Stromal cell of bone marrow (primary cell): ENCODE measurements at places on chromosomes 3 and 15.

GRCh38 chr3:43866529-43867353 lies 176.0 kb downstream of the ABHD5 start:
- peak; percentile 69 for DNase-seq

DNA sequence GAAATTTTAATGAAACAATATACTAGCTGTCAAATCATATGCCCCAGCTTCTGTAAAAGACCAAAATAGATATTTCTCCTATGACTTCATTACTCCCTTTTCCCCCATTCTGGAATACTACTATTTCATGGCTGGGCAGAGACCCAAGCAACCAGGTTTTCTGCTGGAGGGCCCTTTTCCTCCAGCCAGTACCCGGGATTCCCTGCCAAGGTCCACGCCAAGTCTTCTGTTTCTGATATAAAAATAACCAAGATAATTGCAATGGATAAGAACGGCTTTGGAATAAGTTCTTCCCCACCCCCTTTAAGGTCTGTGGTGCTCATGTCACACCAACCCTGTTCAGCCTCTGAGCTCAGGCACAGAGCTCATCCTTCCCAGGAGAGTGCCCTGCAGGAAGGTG lies 17.2 kb upstream of the NMNAT3 start:
- DNase-seq = no peak

DNA sequence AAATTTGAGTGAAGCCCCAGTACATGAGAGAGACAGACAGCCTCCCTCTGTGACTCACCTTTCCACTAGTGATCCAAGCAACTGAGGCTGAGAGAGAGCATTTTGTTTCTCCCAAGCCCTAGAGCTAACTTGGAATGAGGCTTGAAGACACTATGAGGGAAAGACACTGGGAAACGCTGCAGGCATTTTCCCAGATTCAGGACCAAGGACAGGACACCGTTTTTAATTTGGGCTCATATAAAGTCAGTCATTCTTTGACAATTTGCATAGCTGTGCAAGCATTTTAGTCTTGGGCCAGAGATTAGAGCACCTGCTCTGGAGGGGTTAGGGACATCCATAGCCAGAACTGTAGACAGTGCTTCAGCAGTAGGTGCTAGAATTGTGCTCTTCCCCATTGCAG lies 249.0 kb downstream of the AGBL1 start:
- no peak for DNase-seq

DNA sequence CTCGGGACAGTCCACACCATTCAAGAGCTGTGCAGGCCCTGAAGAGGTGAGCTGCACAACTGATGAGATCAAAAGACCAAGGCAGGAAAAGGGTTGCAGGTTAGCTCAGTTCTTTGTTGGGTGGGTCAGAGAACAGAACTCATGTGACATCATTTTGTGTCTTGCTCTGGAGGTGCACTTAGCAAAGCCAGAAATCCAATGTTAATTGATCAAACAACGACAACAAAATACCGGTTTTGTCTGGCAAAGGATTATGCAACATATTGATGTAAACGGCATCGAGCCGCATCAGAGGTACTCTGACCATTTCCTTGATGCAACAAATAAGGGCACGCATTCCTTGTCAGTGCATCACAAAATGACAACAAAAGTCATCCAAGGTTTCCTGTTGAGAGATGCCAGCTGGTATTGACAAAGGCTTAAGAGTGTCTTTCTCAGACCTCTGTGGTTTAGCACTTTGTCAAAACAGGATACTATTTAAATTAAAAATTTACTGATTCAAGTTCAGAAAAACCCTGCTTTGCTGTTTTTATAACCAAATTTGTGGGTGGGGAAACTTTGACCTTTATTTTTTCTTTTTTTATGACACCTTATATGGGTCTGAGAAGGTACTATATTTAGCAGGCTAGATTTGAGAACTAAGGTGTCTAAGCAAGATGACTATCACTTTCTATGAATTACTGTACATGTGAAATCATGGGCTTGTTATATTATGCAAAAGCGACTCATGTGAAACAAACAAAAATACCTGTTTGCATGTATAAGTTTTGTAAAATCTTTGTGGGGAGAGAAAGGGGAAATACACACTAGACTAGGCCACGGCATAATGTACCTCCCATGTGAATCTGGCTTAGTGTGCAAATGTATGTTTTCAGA lies 496.1 kb downstream of the FOXP1 start:
- no peak for DNase-seq

DNA sequence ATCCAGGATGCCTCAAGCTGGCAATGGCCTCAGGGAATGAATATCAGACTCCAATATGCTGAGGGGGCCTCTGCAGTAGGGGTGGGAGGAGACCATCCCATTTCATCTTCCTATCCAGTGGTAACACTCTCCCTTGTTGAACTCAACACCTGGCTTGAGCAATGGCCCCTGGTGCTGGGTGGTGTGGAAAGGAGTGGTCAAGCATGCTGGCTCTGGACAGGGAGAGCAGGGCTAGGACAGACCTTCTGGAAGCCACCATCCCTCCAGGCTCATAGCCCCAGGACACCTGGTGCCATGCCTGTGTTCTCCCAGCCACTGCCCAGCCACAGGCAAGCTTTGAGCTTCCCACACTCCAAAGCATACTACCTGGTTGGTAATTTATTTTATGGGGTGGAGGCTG lies 9.6 kb downstream of the DNAH1 start:
- no peak for DNase-seq

DNA sequence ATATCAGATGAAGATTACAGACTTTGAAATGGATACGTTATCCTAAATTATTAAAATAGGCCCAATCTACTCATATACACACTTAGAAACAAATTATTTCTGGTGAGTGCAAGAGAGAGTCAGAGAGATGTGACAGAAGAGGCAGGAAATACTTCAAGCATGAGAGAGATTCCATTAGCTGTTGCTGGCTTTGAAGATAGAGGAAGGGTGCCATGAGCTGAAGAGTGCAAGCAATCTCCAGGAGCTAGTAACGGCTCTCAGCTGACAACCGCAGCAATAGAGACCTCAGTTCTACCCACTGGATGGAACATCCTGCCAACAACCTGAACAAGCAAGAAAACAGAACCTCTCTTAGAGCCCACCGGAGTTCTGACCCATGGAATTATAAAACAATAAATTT lies 270.7 kb upstream of the SLITRK3 start:
- no peak for DNase-seq

DNA sequence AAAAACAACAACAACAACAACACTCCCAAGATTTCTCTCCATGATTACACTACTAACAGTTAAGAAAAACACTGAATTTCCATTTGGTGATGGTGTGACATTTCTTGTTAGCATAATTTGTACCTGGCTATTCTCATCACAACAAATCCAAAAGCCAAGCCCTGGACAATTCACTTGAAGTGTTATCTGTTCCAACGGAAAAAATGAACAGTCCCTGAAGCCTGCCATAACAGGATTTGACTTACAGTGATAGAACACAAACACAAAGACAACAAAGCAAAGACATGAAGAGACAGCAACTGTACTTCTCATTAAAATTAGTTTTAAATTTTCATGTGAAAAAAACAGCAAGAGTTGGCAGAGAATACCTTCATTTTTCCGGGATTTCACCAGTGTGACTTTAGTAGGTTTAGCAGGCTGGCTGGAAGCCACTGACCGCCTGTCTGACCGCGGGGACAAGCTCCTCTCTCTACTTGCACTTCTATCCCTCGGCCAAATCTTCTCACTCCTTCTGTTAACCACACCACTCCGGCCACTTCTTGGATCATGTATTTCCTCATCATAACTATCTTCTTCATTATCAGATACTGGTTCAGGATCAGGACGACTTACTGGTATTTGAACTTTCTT lies 56.3 kb downstream of the TJP1 start:
- peak; percentile 14 for DNase-seq

DNA sequence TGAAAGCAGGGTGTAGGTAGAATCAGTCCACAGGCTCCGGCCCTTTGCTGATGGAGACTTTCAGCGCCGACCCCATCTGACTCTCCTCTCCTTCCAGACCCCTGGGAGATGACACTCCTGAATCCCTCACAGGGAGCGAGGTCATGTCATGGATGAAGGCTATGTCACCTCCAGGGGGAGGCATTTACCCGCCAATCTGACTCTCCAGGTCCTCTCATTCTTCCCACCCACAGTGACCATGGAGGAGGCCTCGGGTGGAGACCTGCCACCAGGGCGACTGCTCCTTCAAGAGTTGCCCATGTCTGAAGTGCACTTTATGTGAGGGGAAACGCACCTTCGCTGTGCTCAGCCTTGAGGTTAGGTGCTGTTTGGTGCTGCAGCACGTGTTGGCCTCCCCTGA lies 112.7 kb downstream of the KLF13 start:
- no peak for DNase-seq

DNA sequence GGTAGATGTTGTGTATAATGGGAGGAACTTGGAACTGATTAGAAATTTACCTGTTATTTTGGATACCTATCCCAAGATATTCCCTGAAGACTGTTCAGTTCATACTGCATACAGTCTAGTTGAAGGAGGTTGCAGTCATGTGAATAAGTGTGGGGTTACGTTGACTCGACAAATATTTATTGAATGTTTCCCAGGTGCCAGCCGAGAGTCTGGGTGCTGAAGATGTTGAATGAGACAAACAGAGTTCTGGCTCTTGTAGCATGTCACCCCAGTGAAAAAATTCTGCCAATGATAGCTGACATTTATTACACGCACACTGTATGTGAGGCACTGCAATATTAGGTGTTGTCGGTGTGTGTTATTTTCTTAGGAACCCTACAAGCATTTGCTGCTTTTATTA lies 176.0 kb downstream of the KCNMB2 start:
- DNase-seq = no peak

- no peak for DNase-seq
Observed at GRCh38 chr3:186251948-186252619, 110.0 kb downstream of the DGKG start.

DNA sequence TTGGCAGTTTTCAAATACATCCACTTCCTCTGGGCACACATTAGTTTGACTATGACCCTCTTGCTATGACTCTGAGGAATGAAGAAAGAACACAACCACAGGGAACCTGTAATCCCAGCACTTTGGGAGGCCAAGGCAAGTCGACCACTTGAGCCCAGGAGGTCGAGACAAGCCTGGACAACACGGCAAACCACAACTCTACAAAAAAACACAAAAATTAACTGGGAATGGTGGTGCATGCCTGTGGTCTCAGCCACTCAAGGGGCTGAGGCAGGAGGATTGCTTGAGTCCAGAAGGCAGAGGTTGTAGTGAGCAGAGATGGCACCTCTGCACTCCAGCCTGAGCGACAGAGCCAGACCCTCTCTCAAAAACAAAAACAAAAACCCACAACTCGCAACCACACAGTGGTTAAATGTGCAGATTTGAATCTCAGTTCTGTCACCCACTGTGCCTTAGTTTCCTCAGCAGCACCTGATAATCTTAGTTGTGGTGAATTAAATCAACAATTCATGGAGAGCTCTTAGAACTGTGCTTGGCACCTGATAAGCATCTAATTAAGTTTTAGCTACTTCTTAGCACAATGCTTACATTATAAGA lies 65.7 kb downstream of the MYLK start:
- no peak for DNase-seq

- no peak for DNase-seq
Observed at GRCh38 chr3:150828261-150828660, 65.3 kb upstream of the SIAH2 start.

- DNase-seq = no peak
Observed at GRCh38 chr3:188278717-188279324, 124.9 kb downstream of the LPP start.

GRCh38 chr3:71393093-71393492 lies 190.4 kb downstream of the FOXP1 start:
- DNase-seq = no peak

- DNase-seq = no peak
Observed at GRCh38 chr15:70586241-70586640, 177.1 kb downstream of the UACA start.

- no peak for DNase-seq
Observed at GRCh38 chr3:99767291-99767690, 50.4 kb upstream of the CMSS1 start.

DNA sequence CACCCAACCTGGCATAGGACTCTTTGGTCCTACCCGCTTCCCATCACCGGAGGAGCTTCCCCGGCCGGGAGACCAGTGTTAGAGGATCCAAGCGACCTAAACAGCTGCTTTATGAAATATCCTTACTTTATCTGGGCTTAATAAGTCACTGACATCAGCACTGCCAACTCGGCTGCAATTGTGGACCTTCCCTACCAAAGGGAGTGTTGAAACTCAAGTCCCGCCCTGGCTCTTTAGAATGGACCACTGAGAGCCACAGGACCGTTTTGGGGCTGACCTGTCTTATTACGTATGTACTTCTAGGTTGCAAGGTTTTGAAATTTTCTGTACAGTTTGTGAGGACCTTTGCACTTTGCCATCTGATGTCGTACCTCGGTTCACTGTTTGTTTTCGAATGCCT lies 761.2 kb upstream of the LMCD1 start:
- no peak for DNase-seq

- DNase-seq = no peak
Observed at GRCh38 chr3:177826253-177826652, 629.0 kb upstream of the TBL1XR1 start.

DNA sequence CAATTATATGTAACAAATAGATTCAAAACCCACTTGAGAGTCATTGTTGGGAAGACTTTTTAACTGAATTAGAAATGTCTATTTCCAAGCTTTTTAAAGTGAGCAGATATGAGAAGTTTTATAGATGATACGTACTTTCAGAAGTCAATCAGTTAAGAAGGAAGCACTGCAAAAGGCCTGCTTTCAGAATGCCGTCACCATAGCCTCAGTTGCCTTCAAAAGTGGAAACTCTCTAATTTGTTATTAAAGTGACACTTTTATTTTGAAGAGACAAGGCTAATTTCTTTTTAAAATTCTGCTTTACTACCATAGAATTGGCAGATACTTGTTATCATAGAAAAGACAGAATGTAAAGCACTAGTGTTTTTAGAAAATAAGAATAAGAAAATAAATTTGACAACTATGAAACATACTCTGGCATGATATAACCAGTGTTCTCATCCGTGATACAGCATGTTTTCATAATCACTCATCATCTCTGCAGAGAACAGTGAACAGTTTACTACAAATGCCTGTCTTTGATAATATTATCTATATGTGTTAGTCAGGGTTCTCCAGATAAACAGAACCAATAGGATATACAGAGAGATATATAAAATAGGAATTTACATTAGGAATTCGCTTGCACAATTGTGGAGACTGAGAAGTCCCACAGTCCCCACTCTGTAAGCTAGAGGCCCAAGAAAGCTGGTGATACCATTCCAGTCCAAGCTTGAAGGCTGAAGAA lies 7.0 kb upstream of the PLD1 start:
- no peak for DNase-seq

DNA sequence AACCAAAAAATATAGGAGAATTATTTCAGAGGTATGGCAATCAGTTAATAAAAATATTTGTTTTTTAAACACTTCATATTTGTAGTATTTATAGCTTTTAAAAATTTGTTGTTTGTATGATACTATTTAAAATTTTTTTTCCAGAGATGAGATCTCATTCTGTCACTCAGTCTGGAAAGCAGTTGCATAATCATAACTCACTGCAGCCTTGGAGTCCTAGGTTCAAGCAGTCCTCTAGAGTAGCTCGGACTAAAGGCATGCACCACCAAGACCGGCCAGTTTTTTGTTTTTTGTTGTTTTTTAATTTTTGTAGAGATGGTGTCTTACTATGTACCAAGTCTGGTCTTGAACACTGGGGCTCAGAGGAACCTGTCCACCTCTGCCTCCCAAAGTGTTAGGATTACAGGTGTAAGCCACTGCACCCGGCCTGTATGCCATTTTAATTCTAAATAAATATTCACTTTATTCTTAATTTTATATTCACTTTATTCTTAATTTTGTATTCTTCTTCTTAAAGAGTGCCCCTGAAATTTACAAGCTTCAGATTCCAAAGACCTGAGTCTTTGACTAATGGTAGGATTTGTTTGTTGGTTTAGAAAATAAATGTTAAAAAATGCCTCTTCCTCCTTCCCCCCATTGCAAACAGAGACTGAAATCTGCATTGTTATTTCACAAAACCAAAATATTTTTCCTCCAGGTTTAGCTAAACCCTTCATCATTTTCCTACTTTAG lies 9.4 kb downstream of the TGFBR2 start:
- DNase-seq = no peak
